SJCRH30 (cell line): ENCODE measurements at places on chromosomes 12 and 14.
A peak's percentile ranks its signal among the peaks of the same experiment; 100 is the strongest.

GRCh38 chr12:78530100-78530765, 334.3 kb upstream of the SYT1 start:
- no peak for DNase-seq

GRCh38 chr12:66767536-66767935, 88.7 kb upstream of the GRIP1 start:
- no peak for DNase-seq

GRCh38 chr14:95320078-95320895, 579 bp upstream of the CLMN start:
- no peak for DNase-seq

DNA sequence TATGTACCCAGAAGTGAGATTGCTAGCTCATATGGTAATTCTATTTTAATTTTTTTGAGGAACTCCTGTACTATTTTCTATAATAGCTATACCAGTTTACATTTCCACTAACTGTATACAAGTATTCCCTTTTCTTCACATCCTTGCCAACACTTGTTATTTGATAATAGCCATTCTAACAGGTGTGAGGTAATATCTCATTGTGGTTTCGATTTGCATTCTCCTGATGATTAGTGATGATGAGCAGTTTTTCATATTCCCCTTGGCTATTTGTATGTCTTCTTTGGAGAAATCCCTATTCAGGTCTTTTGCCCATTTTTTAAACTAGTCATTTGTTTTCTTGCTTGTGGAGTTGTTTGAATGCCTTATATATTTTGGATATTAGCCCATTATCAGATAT, 121.3 kb downstream of the BBS10 start:
- no peak for DNase-seq

DNA sequence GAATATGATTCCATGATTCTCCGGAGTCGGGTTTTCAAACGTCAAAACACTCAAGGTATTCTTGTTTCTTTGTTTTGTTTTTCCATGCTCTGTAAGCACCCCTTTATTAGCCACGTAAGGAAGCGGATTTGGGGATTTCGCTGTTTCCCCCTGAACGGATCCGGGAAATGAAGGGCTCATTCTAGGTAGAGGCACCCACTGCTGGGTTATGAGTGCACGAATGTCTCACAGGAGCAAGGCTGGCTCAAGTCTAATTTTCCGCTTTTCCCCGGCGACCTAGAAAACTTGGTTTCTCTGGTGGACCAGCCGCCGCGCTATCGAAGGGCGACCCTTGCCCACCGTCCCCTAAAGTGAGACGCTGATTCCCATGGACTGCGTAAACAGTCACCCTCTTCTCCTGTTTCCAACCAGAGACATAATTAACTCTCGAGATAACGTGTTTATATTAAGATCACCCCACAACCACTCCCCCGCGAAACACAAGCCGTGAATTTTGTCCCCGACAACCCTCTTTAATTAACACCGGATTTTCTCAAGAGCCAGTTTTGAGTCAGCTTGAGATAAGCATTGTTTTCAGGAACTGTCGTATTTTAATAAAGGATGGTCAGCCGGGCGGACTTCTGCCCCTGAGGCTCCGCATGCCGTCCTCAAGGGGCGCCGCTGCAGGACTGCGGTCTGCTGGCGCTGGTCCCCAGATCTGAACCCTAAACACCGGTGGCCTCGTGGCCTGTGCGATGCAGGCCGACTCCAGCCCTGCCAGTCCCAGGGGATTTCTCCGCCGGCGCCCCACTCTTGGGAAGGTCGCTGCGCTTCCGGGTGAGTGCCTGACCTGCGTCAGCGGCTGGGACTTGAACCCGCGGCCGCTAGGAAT, 515 bp upstream of the ABCC9 start:
- peak; percentile 4 for DNase-seq

GRCh38 chr12:13472690-13473089, 276.2 kb downstream of the EMP1 start:
- DNase-seq: peak; percentile 50

GRCh38 chr12:12651752-12652151, 40.1 kb downstream of the CREBL2 start:
- DNase-seq: no peak

- peak; percentile 31 for DNase-seq
These were observed 58.1 kb upstream of the RMST start for GRCh38 chr12:97404543-97404942.
